ENCODE measurements at places on chromosomes 1 and 21.

DNA sequence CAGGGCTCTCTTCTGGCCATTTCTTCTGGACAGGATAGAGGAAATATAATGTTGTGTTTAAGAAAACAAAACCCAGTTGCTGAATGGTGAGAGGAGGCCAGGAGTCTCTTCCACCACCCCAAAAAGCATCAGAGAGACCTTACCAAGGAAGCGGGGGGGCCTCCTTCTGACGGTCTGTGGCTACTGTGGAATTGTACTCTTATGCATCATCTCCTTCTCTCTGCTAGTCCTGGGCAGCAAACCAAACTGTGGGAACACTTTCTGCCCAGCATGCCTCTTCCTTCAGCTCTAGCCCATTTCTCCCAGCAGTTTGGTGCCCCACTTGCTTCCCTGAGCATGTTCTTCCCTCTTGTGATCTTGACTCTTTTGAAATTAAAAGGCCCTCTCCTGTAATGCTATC lies 157.7 kb downstream of the HHIPL2 start:
- DNase-seq = no peak

- DNase-seq = no peak
Observed at GRCh38 chr1:87743256-87743655, 414.6 kb downstream of the LMO4 start.

DNA sequence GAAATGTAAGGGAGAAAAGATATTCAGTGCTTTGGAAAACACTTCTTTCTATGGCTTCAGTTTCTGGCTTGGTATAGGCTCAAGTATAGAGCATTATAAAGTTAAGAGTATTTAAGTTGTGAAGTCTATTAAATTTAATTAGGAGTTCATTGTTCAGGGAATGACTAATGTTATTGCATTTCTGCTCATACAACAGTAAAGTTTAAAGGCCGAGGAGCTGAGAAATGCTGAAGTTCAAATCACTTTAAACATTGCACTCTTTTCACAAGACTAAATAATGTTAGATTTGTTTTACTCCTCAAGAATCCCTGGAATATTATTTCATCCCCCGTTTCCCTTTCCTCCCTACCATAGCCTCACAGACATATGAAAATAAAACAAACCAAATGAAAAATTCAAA lies 30.1 kb downstream of the RGS5 start:
- DNase-seq = no peak

DNA sequence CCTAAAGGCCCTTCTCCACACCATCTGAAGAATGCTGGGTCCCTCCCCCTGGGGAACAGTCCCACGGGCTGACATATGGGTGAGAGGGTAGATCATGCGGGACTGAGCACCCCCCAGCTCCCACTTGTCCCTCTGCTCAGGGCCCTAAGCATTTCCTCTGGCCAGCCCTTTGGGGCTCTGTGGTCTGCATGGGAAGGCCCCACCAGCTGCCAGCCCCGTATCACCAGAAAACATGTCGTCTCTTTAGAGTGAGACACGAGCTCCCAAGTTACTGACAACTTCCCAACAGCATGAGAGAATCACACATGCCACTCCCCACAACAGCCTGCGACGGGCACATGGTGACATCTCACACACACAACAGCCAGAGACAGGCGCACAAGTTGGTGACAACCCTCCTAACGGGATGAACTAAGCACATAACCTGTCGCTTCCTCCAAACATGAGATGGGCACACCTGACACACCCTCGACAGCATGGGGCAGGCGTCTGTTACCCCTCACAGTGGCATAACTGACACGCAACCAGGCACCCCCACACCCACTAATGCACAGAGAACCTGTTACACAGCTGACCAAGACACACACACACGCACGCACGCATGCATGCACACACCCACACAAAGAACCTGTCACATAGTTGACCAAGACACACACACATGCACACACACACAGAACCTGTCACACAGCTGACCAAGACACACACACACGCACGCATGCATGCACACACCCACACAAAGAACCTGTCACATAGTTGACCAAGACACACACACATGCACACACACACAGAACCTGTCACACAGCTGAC lies 41.2 kb downstream of the AHDC1 start:
- DNase-seq = no peak

- DNase-seq = no peak
Observed at GRCh38 chr1:80646053-80646452, 1154.7 kb upstream of the ADGRL2 start.

DNA sequence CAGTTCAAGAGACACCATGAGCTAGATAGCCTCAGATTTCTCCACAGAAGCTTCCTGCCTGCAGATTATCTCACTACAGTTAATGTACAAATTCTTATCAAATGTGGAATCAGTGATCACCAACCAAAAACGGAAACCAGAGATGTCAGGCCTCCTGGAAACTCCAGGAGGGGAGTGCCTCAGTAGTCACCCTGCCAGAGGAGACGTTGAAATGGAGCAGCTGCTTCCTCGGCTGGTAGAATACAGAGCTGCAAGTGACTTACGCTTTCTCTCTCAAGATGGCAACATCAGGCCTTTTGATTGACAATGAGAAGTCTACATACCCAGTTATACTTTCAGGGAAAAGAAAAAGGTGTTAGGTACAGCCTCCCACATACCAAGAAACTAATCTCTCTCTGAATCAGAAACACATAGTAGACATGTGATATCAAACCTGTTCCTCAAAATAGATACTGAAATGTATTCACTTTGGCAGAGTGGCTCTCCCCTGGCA lies 52.2 kb downstream of the ACP6 start:
- DNase-seq = no peak

DNA sequence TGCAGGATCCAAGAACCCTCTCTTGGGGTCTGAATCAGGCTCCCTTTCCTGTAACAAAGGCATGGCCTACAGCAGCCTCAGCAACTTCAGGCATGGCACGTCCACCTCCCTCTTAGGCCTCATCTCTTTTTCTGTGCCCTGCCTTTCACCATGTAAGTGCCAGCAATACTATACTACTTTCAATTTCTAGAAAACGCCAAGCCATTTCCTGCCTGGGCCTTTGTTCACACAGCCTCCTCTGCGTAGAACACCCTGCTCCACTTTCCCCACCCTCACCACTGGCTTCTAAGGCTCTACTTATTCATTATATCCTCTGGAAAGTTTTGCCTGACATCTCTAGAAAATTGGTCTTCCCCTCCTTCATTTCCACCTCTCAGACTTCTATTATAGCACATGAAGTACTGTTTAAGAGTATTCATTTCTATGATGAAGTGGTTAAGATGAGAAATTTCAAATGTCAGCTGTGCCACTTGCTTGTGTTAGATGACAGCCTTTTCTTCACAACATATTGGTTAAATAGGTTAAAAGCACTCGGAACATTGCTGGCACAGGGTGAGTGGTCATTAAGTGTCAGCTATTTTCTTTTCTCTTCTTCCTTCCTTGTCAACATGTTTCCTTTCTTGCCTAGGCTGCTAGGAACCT lies 41.6 kb upstream of the VWA5B1 start:
- peak; percentile 54 for DNase-seq

- DNase-seq = no peak
Observed at GRCh38 chr1:231842441-231842840, 215.9 kb downstream of the DISC1 start.

DNA sequence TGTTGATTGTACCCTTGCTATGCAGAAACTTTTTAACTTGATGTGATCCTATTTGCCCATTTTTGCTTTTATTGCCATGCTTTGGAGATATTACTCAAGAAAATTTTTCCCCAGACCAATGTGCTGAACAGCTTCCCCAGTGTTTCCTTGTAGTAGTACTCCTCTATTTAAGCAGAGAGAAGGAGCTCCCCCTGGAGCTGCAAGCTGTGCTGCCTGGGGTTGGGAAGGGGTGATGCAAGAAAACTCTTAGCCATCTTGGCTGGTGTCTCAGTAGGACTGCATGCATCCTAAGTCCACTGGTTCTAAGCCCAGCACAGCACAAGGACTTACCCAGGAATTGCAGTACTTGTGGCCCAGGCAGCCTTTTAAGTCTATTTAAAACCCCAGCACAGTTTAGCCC lies 121.6 kb downstream of the NTMT2 start:
- no peak for DNase-seq

- DNase-seq = no peak
Observed at GRCh38 chr1:84069236-84069845, 70.4 kb upstream of the TTLL7 start.

- DNase-seq = no peak
Observed at GRCh38 chr21:37368541-37369279, 2.1 kb downstream of the DYRK1A start.

GRCh38 chr1:169427081-169427641 lies at the start of gene CCDC181:
Gene CCDC181 (minus strand): TSS chr1:169427474. CDS start chr1:169424927, 2,547 bp downstream.
- peak; percentile 82 for DNase-seq

DNA sequence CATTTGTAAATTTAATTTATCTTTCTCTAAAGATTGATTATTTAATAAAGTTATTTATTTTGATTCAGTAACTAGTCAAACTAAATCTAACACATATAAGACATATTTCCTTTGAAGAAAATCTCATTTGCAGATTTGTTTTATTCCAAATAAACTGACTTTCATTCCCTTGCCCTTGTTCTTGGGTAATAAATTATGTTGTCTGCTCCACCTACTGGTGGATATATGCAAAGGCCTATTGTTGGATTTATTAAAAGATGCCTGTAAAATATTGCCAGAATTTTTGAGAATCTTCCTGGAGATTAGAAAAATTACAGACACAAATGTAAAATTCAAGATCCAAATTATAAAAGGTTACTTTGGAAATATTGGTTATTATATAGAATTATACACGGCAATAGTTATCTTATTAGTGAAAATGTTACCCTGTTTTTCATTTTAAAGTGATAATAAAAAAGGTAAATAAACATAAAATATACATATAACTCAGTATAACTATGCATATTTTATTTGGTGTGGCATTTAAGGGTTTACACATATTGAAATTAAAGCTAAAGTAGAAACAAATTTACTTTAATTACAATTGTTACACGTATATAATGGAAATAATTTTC lies 116.1 kb downstream of the SPATA17 start:
- no peak for DNase-seq

DNA sequence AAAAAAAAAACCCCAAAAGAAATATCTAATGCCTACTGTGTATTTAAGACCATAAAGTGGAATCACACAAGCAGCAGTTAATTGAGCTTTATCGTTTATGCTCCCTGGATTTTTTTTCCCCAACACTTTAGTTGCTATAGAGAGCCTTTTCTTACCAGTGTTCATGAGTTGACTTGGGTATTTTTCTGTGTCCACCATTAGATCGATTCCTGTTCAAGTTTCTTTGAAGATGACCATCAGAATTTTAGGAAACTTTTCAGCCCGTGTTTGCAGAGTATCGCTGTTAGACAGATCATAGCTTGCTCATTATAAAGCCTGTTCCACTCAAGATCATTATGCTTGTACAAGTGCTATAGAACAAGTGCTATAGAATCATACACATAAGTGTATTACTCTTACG lies 1.5 kb downstream of the RALGPS2 start:
- DNase-seq = no peak

GRCh38 chr21:16159213-16159970 lies 429.6 kb downstream of the USP25 start:
- DNase-seq = no peak

DNA sequence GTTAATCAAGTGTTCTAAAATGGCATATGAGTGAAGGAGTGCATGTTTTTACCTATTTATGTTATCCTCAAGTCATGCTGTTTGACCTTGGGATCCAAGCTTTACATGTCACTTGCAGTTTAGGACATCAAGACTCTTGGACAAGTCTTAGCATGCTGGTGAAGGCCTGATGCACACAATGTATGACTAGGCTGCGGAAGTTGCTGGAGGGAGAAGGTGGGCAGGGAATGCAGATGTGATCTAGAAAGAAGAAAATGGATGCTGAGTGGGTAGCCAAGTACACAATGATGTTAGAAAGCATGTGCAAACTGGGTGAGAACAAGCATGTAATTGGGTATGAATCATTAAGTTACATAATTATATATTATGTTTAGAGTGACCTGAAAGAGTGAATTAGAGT lies 301.8 kb downstream of the BRINP2 start:
- DNase-seq = no peak

DNA sequence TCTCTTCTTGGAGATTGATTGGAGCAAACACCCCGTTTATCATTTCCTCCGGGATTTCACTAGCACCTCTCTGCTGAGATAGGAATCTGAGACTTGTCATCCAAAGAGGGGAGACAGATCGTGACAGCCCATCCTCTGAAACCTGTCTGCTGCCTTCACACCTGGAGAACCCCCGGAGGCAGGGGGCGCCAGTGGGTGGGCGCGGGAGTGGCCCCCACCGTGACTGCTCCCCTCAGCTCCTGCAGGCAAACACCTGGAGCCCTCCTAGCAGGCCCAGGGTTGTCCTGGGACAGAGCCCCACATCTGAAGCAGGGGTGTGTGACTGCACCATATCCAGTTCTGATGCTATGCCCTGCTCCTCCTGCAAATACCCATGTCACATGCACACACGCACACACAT lies 209.5 kb upstream of the POU3F1 start:
- no peak for DNase-seq

DNA sequence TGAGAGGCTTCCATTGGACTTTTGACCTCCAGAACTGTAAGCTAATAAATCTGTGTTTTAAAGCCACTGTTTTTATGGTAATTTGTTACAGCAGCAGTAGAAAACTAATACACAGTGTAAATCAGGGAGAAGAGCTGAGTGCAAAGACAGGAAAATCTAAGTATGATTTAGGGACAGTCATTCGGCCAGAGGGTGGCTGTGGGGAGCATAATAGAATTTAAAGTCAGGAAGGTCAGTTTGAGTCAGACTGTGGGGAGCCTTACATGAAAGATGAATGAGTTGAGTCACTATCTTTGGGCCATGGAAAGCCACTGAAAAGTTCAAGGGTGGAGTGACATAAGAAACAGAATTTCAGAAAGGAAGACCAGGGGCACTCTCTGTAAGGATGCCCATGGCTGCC lies 52.4 kb upstream of the SSX2IP start:
- no peak for DNase-seq

GRCh38 chr1:160338580-160338979 lies 4.5 kb downstream of the COPA start:
- no peak for DNase-seq

DNA sequence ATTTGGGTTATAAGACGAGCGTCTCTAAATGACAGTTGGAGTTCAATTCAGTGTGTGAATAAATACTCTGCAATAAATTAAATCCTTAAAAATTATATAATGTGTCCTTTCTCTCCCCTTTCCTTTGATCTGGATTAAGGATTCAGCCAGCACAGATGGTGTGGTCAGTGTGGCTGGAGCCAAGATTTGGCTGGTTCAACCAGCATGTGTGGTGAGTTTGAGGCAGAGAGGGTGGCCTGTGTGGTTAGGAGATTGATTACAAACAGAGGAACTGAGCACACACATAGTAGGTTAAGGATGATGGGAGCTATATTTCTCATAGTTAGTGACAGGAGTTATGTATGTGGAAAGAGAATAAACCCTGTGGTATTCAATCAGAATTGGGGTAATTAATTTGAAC lies 14.2 kb upstream of the AMIGO1 start:
- DNase-seq = no peak

DNA sequence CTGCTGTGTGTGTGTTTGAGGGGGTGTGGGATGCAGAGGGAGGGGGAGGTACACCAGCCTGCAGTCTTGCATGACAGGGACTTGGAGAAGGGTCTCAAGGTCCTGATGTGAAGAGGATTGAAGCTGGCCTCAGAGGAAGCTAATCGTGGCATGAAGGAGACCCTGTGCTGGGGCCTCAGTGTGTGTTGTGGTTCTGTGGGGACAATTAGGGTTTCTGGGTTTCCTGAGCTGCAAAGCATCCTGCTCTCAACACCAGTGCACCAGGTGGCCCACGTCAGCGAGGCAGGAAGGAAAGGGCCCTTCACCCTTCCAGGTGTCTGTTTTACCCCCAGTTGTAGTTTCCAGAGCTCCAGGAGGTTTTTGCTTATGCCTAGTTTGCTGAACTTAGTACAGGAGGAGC lies 52.8 kb downstream of the TENT5C start:
- DNase-seq = no peak

- DNase-seq = no peak
Observed at GRCh38 chr1:202213361-202214088, 19.9 kb downstream of the LGR6 start.
